HT1080 (cell line): ENCODE measurements at places on chromosomes 4 and X. TPM values are rescaled to one million over a fixed set of nuclear protein-coding genes. Genes with fewer than 3 reads are reported as not detected.
A peak's percentile ranks its signal among the peaks of the same experiment; 100 is the strongest.

ADGRL3 gene
- 0.73 and 1.2 TPM in 2 replicates for total RNA-seq

DNA sequence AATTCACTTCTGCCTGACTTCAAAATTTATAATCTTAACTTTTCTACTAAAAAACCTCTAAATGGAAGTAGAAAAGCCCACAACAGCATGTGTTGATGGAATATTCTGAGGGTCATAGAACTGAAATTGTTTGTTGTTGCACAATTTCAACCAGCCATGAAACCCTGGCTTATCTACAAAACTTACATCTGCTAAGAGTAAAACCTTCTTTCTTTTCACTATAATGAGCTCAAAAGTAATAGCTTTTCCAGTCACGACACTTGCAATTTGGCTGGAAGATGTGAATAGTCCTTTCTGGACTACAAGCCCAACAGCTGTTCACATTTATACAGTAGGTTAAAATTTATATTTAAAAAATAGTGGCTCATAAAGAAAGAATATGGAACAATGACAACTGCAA lies 250.0 kb downstream of the GPAT3 start:
- DNase-seq: no peak

SHROOM4 gene
- total RNA-seq: 1.5 and 1.9 TPM in 2 replicates

GJB1 gene
- not detected in 2 replicates for total RNA-seq

DNA sequence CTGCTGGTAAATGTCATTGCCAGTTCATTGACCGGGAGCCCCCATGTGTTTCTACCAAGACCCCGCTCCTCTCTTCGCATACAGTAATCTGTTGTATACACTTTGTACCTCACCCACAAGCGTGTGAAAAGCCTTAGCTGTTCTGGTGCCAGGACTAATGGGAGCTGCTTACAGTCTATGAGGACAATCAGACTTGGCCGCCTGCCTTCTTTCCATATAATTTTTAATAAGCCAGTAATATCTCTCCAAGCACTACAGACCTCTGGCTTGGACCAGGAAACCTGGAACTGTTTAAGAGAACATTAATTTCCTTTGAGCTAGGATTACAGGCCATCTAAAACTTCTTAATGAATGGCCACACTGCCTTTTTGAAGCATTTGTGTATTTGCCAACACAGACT lies 149.7 kb upstream of the MSX1 start:
- no peak for DNase-seq

DCAF8L2 gene
- not detected in 2 replicates for total RNA-seq

ANKRD50 gene
- total RNA-seq: 9.8 and 11.8 TPM in 2 replicates

DCHS2 gene
- total RNA-seq: not detected in 2 replicates

NAP1L3 gene
- 8.0 and 8.9 TPM in 2 replicates for total RNA-seq

DNA sequence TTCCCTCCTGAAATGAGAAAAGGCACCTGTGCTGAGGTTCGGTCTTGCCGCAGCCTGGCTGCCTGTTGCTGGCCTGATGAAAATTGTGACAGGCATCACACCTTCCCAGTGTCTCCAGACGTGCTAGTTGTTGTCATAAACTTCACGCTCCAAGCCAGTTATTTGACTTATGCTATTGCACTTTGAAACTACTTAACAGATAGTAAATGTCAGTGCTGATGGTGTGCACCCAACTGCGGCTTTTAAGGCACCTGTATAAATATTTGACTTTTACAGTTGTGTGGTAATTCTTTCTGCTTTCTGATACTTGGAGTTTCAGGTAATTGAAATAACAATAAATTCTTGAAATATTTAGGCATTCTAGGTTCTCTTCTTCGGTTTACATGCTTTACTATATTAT lies 1.8 kb downstream of the WWC2 start:
- DNase-seq: no peak

GRCh38 chr4:27684610-27685011 lies 824.0 kb downstream of the STIM2 start:
- DNase-seq: peak; percentile 50

MUC7 gene
- total RNA-seq: not detected in 2 replicates

GAGE12E gene
- not detected in 2 replicates for total RNA-seq

DNA sequence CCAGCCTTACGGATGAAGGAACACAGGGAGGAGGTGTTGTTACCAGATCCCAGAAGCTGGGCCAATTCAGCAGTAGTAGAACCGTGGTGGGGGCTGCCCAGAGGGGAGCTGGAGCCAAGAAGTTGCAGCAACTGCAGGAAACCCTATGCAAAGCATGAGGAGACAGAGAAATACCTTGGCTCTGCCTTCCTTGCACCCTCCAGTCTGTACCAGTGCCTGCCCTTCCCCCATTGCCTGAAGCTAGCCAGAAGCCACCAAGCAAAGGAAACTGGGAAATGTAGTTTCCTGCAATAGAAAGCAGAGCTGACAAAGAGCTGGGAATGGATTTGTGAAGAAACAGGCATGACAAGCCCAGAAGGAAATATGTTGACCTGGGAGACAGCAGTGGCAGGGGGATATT lies 108.7 kb upstream of the FUNDC1 start:
- peak; percentile 1 for DNase-seq

PPP2R2C gene
- total RNA-seq: 23.5 and 31.7 TPM in 2 replicates

- no peak for DNase-seq
Observed at GRCh38 chr4:186739802-186740434, 16.3 kb upstream of the FAT1 start.

DNA sequence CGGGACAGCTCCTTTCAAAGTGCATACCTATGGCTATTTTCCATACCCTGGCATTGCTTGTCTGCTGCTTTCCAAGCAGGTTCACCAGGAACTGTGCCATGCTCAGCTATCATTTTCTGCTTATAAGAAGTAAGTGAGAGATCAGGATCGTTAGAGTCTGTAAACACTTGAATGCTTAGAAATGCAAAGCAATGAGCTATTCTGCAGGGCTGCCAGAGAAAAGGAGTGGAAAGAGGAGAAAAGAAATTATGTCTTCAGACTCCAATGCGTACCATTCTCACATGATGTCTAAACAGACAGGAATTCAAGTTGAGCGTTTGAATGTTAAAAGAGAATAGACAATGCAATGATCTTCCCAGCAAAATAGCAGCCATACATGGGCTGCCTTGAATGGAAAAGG lies 245.5 kb upstream of the SLC7A11 start:
- DNase-seq: no peak

- DNase-seq: peak; percentile 65
Observed at GRCh38 chrX:129522184-129523078, 859 bp downstream of the SMARCA1 start.

DNA sequence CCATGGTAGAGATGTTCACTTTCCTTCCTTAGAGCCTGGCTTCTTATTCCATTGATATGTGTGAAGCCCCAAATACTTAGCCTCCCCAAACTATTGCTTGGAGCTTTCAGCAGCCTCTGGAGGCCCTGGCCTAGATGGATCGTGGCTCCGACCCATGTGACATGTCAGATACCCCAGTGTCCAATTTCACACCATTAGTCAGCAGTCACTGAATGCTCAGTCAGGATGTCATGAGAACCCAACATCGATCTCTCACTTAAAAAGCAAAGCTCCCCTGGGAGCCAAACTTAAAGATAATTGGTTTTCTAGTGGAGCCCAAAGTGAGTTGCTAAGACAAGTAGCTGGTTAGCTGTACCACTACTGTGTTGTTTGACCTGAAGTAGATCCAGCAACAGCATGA lies 41.6 kb upstream of the IGSF1 start:
- no peak for DNase-seq

DNA sequence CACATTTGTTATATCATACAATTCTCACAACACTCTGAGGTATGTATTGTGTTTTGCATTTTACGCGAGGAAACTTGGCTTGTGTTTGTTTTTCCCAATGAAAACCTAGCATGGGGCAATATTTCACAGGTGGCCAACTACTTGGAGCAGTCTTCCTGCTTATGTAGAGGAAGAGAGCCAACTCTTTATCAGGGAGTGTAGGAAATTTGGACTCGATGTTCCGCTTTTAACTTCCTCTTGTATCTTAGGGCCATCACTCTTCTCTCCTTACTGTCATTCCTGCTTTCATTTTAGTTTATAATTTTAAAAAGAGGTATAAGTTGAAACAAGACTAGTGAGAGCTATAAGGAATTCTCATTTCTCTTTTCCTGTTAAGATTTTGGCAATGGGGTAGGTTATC lies 107.7 kb upstream of the RPS6KA3 start:
- DNase-seq: no peak

GAGE13 gene
- total RNA-seq: 9.9 TPM in 1 of 2 replicates, not detected in the other

DNA sequence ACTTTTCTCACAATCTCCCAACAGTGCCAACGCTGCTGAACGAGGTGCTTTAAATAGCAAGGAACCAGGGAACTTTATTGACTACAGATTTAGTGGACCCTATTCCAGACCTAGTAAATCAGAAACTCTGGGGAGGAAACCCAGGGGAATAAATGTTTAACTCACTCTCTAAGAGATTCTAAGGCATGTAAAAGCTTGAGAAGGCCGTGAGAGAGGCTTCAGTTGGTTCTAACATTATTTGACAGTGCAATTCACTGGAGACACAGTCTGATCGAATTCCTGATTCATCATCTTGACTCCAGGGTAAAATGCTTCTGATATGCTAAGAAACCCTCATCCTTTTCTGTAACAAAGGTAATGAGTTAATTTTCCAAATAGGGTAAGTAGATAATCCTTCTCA lies 494.4 kb downstream of the KCNIP4 start:
- DNase-seq: no peak

TEX11 gene
- not detected in 2 replicates for total RNA-seq

GYG2 gene
- total RNA-seq: not detected in 2 replicates

VCX3B gene
- total RNA-seq: 1.2 and 3.8 TPM in 2 replicates

DNA sequence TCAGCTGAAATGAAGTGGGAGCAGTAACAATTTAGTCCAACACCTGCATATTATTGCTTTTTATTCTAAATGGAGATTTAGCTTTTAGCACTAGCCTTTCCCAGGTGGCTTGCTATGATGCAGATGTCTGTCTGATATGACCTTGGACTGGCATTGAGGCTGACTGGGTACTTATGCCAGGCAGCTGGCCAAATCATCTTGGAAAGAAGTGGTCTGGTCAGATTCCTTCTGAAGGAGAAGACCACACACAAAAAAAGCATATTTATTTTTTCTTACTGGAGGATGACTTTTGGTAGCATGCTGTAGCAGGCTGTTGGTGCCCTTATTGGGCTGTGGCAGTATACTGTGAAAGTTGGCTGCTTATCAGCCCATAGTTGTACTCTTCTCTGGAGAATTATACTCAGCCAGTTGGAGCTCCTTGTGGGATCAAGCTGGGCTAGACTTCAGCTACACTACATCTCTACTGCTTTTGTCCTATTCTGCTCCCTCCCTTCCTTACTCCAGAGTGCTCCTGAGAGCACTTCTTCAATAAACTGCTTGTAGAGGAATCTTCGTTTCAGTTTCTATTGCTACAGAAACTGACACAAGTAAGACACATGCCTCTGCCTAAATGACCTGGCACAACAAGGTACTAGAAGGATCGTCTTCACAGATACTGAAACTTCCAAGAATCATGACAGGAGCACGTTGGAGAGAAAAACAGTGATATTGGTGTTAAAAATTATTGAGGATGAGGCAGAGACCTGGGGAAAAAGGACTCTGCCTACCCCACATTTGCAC lies 196.8 kb upstream of the RPS6KA3 start:
- no peak for DNase-seq

LARP7 gene
- total RNA-seq: 31.7 and 37.9 TPM in 2 replicates

DNA sequence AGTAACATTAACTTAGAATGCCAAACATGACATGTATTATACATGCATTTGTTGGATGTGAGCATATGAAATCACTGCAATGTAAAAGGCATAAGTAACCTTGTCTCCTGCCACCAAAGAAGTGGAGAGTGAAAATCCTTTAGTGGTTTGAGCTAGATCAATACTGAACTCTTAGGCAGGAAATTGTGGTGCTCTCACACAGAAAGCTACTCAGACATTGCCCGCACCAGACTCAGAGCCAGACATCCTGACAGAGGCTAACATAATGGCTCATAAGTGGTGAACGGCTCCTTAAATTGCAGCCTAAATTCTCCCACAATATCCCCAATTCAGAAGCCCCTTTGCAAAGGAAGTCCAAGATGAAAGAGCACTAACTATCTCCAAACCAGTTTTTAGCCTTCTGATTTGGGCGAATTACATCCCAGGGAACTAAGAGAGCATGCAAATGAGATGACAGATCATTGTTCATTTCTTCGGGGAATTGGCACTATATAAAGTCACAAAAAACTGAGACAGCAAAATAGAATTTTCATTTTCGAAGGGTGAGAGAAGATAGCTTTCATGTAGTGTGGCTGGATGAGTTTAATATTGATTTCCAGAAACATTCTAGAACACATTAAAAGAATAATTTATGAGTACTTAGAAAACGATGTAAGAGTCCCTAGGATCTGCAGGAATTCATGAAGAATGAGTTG lies 233.6 kb upstream of the RPS6KA3 start:
- no peak for DNase-seq

DNA sequence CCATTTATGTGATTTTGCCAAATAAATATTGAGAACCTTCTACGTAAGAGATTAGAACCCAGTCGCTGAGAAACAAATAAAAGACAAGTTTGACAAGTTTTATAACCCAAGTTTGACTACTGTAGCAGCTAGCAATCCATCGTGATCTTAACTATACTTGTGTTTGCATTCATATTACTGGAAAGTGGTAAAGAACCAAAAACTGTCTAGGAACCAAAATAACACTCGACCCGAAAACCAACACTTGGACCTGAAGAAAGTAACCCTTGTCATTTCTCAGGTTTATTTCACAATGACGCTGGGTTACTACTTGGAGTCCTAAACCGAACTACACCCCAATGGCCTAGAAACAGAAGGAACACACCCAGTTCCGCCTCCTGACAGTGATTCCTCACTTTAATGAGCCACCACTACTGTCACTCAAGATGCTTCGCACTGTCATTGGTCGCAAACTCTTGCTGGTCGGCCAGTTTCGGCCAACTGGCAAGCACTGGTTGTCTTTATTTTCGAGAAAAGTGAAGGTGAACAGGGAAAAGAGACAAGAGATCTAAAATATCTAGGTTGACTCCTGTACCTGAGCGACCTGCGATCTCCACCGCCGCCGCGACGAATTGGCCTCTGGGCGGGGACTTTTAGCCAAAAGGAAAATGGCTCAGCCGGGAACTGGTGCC lies 496 bp downstream of the FBXO8 start:
- peak; percentile 91 for DNase-seq

GRCh38 chr4:98179951-98180350 lies 36.7 kb upstream of the STPG2 start:
- DNase-seq: no peak

DNA sequence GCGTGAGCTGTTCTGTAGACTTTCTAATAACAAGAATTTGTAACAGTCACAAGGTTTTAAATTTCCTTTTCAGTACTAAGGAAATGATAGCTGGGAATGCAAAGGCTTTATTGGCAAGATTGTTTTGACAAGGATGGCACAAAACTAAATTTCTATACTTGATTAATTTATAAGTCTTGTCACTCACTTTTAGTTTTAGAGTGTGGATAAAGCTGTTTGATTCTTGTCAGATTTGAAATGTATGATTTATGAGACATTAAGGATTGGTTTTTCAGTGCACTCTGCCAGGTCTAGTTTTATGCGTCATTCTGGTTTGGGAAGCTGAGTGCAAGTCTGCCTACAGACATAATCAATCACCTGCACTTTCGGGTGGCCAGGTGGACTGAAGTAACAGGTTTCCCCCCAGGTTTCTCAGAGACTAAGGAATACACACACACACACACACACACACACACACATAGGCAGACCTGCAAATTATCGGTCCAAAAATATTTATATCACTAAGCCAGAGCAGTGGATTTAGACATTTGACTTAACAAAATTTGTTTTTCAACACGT lies 9.3 kb downstream of the FHL1 start:
- no peak for DNase-seq
